ENCODE measurements at places on chromosomes 5 and 9.

DNA sequence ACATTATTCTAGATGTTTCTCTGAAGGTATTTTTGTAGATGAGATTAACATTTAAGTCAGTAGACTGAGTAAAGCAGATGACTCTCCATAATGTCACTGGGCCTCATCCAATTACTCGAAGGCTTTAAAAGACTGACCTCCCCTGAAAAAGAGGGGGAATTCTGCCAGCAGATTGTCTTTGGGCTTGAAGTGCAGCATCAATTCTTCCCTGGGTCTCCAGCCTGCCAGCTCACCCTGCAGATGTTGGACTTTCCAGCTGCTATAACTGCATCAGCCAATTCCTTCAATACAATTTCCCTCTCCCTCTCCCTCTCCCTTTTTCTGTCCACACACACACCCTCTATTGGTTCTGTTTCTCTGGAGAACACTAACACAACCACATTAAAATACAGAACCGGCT is 472.8 kb downstream of the SPOCK1 start:
- DNase-seq: no peak

GRCh38 chr9:88182501-88182900 is 44.2 kb upstream of the SPATA31C2 start:
- DNase-seq: no peak

GRCh38 chr5:158998793-158999325 is 100.9 kb downstream of the EBF1 start:
- DNase-seq: no peak

DNA sequence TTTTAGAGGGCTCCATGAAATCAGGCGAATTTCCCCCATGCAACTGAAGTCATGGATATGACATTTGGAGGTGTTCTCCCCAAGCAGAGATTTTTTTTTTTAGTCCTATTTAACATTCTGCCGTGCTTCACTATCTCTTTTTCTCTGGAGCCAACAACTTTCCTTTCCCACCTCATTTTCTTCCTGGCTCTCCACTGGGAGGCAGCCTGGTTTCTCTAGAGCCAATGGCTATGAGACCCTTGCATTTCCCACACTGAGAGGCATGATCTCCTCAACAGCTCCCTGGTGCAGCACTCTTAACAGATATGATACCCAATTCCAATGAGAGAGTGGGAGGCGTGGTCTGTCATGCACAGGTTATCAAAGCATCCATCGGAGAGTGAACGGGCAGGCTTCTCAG is 310.8 kb downstream of the DRD1 start:
- no peak for DNase-seq

DNA sequence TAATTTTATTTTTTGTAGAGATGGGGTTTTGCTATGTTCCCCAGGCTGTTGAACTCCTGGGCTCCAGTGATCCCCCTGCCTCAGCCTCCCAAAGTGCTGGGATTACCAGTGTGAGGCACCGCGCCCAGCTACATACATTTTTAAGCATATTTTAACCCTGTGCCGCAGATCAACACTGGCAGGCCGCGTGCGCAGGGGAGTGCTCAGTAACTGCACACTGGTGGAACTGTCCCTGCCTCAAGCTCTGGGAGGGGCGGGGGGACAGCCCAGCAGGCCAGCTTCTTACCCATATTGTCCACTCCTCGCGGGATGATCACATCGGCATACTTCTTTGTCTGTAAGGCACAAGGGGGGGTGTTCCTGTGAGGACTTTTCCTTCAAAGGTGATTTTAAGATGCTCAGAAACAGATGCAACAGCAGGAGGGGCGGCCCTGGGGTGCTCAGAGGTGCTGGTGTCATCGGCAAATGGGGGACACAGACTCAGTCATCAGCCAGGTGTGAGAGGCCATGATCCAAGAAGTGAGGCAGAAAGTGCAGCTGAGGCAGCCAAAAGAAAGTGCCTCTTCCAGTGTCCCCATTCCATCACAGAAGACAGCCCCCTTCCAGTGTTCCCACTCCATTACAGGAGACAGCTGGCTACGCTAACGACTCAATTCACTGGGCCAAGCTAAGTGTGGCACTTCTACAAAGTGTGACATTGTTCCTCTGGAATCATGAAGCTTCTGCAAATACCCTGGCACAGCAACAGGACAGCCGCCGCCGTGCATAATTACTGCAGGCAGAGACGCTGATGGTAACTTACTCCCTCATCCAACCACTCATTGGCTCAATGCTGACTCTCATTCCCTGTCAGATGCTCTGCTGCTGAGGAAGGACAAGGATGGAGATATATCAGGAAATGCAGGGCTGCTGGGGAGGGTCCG is 5.2 kb downstream of the UCK1 start:
- no peak for DNase-seq

GRCh38 chr5:137838976-137839375 is 28.7 kb upstream of the MYOT start:
- no peak for DNase-seq

GRCh38 chr5:102119252-102119651 is 176.8 kb downstream of the SLCO4C1 start:
- no peak for DNase-seq

DNA sequence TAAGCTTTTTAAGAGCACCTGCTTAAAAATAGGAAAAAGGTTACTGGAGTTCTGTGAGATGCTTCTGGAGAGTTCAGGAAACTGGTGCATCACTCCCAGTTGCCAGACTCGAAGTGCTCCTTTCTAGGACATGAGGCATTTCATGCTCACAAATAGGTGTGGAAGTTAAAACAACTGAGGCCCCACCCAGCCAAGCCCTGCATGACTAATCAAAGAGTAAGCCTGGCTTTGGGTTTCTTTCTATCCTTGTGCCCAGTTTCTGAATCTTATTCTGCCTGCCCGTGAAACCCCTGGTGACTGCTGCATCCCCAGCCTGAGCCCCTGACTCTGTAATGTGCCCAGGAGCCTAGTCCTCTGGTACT is 7.7 kb downstream of the SPINK9 start:
- no peak for DNase-seq

DNA sequence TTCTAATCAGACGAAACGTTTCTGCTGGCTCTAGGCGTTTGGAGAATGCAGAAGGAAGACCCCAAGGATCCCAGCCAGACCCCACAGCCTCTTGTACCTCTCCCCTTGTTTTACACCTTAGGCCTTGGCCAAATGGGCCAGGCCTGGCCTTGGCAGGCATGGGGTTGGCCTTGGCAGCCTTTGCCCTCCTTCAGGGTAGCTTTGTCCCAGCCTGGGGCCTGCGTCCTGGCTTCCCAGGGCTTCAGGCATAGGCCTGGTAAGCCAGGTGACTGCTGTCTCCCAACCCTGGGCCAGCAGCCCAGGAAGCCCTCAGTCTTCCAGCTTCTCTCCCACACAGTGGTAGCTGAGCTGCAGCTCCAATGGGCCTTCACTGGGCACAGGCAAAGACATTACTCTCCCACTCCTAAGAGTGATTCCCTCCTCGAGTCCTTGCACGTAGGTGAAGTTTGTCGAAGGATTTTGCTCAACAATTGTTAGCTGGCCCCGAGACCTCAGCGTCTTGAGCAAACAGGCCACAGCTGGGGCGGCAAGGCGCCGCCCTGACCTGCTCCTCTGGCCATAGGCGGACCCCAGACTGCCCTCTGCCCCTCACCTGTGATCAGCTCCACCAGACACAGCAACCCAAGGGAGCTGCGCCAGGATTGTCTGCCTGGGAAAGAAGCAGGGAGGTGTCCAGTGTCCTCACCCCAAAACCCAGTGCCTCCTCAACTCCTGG is 1.1 kb upstream of the PITX1 start:
- no peak for DNase-seq

- peak; percentile 3 for DNase-seq
Observed at GRCh38 chr9:14846871-14847311, 63.3 kb downstream of the FREM1 start.
